ENCODE measurements at places on chromosomes 12 and 14.

- DNase-seq: peak; percentile 25
Observed at GRCh38 chr12:79514730-79515529, 175.8 kb downstream of the PAWR start.

GRCh38 chr12:89212339-89212771, 139.9 kb downstream of the DUSP6 start:
- no peak for DNase-seq

- no peak for DNase-seq
Observed at GRCh38 chr12:32536000-32536345, 136.6 kb downstream of the FGD4 start.

GRCh38 chr12:117514016-117514415, 152.6 kb upstream of the NOS1 start:
- no peak for DNase-seq

- no peak for DNase-seq
Observed at GRCh38 chr12:96457191-96457930, 32.0 kb upstream of the CFAP54 start.

DNA sequence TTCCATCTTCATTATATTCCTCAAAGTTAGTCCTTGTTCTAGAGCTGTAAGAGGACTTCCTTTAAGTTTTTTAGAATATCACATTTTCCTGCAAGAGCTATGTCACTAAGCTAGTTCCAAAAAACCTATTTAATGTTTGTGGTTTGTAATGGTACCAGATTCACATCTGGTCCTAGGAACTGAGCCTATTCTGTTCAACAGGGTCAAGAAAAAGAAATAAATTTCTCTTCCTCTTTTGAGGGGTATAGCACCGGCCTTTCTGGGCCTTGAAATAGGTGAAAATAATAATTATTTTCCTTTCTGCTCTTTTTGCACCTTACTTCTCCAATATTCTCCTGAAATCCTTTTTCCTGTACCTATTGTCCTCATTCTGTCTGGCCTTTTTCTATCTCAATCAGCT, 3.6 kb upstream of the STXBP6 start:
- DNase-seq: no peak

- DNase-seq: peak; percentile 23
Observed at GRCh38 chr14:95597784-95598211, 62.9 kb downstream of the GLRX5 start.

- DNase-seq: no peak
Observed at GRCh38 chr14:102544747-102545460, 35.3 kb upstream of the ANKRD9 start.

- peak; percentile 65 for DNase-seq
Observed at GRCh38 chr14:49972131-49972671, 79.3 kb downstream of the ARF6 start.

- DNase-seq: peak; percentile 76
Observed at GRCh38 chr12:12376646-12377448, 20.0 kb downstream of the BORCS5 start.

DNA sequence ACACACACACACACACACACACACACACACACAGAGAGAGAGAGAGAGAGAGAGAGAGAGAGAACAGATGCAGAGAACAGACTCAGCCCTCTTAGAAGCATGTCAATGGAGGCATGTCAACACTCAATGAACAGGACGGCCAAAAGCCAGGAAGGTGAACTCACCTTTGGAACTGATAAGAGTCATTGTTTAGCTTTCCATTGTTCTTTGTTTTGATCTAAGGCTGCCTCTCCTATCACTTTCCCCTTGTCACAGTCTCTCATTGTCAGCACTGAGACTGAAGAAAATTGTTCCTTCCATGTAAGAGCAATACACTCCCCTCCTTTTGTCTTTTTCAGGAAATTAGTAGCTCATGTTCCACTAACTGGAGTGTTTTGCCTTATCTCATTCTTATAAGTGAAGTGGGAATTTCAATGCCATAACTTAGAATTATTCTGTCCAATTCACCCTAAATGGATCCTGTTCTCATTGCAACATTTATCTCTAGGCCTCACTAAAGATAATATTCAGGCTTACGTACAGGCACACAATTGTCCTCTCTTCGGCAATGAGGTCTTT, 218.0 kb downstream of the DUSP6 start:
- DNase-seq: no peak

- peak; percentile 82 for DNase-seq
Observed at GRCh38 chr14:20652996-20653975, 11.8 kb upstream of the OR6S1 start.

GRCh38 chr14:30991408-30991807, 34.0 kb upstream of the AP4S1 start:
- DNase-seq: no peak

DNA sequence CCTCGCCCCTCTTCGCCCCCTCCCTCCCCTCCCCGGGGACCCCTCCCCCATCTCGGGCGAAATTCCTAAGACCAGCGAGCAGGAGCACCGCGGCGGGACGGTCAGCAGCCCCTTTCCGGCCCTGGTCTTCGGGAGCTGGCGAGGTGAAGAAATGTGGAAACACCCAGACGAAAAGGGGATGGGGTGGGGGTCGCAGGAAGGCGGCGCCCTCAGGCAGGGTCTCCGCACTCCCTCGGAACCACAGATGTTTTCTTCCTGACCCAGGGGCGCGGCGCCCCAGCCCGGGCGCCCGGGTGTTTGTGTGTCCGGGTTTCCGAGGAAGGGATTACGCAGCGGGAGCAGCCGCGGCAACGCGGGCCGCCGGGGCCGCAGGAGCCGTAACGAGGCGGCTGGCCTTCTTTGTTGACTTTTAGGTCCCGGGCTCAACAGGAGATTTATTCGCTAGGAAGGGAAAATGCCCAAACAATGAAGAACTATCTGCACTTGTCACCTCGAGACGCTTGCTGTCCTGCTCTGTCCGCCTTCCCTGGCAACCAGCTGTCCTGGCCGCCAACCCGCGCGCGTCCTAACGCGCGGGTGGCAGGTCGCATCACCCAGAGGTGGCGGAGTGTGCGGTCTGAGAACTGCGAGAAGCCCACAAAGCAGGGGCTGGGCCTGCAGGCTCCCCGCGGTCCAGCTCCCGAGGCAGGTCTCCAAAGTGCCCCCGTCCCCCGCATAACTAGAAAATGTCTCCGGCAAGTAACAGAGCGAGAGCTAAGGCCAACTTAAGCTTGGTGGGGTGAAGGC, 7.0 kb downstream of the FOXA1 start:
- no peak for DNase-seq

GRCh38 chr14:77045238-77046162, 17.0 kb upstream of the IRF2BPL start:
- DNase-seq: peak; percentile 59

GRCh38 chr12:49231878-49232655, 32.8 kb upstream of the TUBA1C start:
- no peak for DNase-seq

DNA sequence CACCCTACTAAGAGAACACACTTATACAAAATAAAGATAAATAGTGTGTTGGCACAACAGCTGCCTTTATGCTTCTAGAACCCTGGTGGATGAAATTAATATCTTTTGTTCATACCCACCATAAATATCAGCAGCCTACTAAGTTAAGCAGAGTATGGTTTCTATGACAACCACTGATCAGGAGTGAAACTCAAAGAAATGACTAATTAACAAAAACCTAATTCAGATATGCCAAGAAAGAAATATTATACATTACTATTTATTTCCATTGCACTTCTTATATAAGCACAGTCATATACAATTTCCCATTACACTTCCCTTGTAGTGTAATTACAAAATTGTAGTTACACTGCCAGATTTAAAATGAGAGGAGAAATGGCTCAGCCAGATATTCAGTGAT, 164.1 kb upstream of the CDKN3 start:
- DNase-seq: no peak

DNA sequence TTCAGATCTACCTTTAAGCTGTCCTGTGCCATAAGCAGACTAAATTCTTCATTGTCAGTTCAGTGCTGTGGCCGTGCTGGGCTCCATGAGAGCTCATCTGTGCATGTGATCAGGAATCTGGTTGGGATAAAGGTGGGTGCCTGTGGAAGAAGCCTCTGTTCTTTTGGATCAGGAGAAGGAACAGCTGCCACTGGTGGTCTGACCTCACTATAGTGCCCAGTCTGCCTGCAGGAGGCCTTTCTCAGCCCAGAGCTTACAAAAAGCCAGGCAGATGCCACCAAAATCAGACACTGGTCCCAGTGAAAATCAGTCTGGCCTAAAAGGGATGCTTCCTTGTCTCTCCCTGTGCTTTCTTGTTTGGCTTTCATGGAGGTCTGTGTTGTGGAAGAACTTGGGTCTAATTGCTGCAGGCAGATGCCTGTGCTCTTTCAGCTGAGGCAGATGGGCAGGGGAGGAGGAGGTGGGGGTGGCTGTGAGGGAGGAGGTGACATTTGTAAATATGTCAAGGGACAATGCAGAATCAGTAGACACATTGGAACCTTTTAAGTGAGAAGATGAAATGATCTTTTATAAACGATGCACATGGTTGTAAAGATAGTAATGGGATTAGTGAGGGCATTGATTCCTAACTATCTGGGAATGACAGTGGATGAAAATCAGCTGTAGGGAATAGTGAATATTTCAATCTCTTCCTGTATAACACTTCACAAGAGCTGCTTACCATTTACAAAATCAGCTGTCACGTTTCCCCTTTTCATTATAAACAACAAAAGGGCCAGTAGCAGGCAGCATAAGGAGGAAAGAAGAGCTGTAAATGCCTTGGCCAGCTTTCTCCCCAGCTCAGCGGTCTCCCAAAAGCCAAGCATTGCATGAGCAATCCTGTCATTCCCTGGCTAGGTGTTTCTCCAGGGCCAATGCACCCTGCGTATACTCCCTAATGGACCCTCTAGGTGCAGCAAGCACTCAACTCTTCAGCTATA, 44.6 kb downstream of the CACNA2D4 start:
- DNase-seq: no peak

- DNase-seq: no peak
Observed at GRCh38 chr12:44510510-44510909, 365.6 kb downstream of the NELL2 start.

GRCh38 chr12:90979951-90980350, 24.8 kb downstream of the EPYC start:
- peak; percentile 61 for DNase-seq

DNA sequence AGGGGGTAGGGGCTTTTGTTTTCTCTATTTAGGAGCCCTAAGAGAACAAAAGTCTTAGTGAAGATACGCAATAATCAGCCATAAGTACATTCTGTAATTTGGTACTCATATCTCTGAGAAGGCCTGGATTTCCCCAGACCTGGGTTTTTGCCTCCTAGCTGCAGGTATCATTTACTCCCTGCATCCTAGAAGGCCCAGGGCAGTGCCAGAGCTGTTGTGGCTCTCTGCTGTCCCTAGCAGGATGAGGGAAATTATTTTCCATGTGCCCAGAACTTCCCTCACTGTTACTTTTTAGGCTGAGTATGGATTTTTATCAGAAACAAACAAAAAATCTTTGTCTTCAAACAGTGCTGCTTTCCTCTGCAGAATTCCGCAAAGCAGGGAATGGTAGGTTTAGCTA, 192.5 kb upstream of the SYT1 start:
- no peak for DNase-seq

DNA sequence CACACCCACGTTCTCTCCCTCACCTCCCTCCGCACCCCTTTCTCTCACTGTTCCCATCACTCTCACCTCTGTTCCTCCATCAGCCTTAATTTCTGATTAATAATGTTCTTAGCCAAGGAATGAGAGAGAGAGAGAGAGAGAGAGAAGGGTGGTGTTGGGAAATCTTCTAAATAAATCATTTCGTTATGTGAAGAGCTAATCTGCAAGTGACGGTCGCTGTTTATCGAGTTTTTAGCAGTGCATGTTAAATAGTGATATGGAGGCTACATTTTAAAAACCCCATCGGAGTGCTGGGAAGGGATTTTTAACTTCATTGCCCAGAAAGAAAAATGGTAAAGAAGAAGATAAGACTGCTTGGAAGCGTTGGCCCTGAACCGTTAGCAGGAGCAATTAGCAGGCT, 203.3 kb upstream of the LHX5 start:
- DNase-seq: no peak

DNA sequence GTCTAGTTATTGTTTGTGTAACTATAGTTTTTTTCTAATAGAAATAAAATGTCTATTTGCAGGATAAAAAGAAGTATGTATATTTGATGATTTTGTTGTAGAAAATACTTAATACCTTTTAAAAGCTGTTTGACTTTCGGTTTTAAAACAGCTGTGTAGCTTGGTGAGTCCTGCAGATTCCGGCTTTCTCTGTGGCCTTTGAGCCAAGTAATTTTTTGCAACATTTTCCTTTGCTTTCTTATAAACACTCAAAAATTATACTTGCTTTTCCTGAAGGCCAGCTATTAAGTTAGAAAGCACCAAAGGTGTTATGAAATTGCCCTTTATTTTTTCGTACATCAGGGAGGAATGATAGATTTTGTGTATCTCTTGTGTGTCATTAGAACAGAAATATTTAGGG, 63.6 kb downstream of the CRADD start:
- DNase-seq: no peak

DNA sequence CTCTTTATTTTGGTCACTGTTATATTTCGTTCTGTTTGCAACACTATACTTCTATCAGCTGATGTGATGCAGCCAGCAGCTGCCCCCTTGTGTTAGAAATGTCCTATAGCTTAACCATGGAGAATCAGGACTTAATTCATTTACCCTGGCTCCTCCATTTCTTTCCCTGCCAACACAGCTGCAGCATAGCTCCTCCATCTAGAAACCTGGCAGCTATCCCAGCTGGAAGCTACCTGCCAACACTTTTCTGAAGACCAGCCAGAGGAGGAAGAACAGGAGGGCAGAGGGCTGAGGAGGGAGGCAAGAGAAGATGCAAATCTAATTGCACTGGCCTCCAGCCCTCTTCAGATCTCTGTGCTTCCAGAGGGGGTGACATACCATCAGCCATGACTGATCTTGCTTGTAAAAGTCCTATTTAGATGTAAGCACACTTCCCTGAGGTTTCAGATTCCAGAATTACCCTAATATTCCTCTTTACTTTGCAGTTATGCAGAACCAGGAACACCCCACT, 156.8 kb upstream of the TMEM260 start:
- peak; percentile 67 for DNase-seq

DNA sequence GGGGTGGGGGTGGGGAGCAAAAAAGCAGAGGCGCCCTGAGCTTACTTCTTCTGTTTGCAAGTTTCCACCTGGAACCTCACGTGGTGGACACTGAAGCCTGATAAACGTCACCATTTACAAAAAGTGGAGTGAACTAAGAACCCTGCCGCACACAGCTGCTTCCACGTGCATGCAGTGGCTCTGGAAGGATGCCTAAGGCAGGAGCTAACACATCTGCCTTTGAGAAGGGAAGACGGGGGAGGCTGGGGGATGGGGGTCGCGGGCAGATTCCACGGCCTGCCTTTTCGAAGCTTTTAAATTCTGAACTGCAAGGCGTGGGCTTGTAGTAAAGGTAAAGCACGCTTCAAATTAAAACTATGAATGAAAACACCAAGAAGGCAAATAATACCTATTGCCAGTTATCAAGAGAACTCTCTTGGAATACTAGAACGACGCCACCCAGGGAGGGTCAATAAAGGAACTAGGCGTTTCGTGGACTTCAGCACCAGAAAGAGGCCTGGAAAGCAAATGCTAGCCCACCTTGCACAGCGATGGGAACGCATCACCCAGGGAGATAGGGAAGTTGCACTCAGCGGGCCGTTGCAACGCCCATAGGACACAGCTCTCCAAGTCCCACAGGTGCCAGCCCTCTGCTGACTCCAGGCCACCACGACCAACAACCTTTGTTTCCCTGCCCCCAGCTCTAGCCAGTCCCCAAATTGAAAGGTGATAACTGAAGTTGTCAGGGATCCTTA, 61.8 kb downstream of the TESC start:
- DNase-seq: no peak

GRCh38 chr12:45244561-45245343, 28.9 kb downstream of the ANO6 start:
- DNase-seq: peak; percentile 26

GRCh38 chr12:124026755-124027745, 54.0 kb downstream of the ZNF664 start:
- peak; percentile 89 for DNase-seq

- no peak for DNase-seq
Observed at GRCh38 chr12:76495556-76495955, 64.0 kb downstream of the OSBPL8 start.
